Activated CD8-positive, alpha-beta memory T cell treated with anti-CD3 and anti-CD28 coated beads for 1 hour (primary cell): ENCODE measurements at places on chromosomes 7 and 10.

DNA sequence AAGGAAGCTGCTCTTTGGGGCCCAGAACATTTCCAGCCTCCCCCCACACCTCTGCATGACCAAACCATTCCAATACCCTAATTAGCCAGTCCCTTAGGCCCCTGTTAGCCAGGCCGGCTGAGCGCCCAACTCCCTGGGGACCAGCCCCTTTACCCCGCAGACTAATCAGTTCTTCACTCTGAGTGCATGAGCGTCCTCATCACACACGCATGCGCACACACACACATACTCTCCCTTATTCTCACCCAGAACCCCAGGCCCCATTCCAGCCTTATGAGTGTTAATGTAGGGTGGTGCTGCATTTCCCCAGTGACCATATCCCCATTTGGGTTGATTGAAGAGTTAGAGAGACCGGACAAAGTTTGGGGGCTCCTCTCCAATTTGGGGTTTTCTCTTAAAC lies 77.0 kb upstream of the SLF2 start:
- no peak for DNase-seq

DNA sequence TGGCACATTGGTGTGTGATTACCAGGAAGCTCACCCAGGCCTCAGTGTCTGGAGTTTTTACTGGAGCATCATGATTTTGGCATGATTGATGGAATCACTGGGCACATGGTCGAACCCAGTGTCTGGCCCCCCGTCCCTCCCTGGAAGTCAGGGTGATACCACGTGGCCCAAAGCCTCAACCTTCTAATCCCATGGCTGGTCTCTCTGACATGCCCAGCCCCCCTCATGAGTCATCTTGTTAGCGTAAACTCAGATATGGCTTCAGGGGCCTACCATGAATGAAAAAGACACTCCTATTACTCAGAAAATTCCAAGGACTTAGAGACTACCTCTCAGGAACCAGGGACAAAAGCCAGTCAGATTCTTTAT lies 109.3 kb downstream of the GRK5 start:
- no peak for DNase-seq

GRCh38 chr10:77357611-77358310 lies 279.8 kb downstream of the KCNMA1 start:
- no peak for DNase-seq

DNA sequence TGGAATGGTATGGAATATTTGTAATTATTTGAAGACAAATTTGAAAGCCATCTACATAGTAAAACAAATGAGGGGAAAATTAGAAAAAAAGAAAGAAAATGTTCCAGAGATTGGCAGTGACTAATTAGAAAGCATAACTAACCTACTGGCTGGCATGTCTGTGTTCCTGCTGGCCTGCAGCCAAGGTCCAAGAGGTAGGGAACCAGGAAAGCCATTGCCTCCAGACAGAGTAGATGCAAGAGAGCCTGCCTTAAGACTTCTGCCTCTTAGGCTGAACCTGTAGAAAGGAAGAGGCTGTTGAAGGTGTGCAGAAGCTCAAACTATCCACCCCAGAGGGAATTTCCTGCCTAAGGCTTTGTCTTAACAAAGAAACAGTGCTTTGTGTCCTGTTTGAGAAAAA lies 982.0 kb downstream of the SORCS1 start:
- DNase-seq: no peak

DNA sequence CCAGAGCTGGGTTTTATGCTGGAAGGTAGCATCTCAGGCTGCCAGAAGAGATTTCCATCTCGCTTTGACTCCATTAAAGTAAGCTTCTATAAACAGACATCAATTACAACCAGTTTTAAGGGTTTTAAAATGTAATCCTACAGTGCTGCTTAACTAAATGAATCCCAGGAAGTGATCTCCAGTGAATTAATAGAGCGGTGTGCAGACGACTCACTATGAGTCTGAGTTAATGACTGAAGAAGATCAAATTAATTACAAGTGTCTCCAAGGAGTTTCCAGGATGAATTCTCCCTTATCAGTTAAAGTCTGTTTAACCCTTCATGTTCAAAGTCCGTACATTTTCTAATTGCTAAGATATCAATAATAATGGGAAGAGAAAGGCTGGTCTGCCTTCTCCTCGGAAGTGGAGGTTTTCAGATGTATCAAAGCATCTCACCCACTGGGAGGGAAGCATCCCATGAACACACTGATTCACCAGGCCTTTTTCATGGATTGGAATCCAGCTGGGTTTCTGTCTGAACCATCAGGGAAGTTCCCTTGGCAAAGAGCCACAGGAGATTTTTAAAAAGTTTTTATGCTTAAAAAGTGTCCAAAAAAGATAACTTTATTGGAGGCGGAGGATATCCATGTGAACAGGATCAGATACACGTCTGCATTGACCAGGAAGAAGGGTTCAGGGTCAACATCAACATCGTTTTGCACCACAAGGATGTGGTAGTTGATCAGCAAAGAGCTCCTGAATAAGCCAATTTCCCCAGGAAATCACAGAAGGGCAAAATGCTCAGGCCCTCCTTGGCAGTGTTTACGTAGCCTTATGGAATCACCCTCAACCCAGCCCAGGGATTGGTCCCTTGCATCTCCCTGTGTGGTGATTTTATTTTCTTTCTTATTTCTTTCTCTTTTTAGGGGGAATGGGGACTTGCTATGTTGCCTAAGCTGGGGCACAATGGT lies 288.2 kb downstream of the POU6F2 start:
- no peak for DNase-seq

DNA sequence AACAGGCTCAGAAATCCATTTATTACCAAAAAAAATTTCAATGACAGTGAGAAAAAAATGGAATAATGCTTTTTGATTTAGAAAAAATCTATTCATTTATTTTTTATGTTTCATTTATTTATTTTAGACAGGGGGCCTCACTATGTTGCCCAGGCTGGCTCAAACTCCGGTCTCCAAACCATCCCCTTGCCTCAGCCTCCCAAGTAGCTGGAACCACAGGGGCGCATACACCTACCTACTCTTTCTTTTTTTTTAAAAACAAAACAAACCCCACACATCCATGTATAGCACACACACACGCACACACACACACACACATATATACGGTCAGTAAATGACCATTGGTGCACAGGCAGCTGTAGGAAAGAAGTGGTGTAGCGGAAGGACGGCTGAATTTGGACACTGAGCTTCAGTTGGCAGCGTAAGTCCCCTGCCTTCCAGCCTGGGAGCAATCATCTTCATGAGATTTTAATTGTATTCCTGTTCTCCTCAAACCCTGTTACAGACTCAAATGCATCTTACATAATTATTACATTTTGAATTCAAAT lies 28.8 kb downstream of the ARL4A start:
- DNase-seq: no peak

- DNase-seq: no peak
Observed at GRCh38 chr10:93597075-93597599, 3.9 kb downstream of the RBP4 start.

- no peak for DNase-seq
Observed at GRCh38 chr7:45717537-45718235, 143.5 kb downstream of the ADCY1 start.

- DNase-seq: no peak
Observed at GRCh38 chr10:119541459-119542356, 811 bp downstream of the RGS10 start.

- DNase-seq: no peak
Observed at GRCh38 chr10:105981679-105982078, 1182.8 kb downstream of the SORCS1 start.

DNA sequence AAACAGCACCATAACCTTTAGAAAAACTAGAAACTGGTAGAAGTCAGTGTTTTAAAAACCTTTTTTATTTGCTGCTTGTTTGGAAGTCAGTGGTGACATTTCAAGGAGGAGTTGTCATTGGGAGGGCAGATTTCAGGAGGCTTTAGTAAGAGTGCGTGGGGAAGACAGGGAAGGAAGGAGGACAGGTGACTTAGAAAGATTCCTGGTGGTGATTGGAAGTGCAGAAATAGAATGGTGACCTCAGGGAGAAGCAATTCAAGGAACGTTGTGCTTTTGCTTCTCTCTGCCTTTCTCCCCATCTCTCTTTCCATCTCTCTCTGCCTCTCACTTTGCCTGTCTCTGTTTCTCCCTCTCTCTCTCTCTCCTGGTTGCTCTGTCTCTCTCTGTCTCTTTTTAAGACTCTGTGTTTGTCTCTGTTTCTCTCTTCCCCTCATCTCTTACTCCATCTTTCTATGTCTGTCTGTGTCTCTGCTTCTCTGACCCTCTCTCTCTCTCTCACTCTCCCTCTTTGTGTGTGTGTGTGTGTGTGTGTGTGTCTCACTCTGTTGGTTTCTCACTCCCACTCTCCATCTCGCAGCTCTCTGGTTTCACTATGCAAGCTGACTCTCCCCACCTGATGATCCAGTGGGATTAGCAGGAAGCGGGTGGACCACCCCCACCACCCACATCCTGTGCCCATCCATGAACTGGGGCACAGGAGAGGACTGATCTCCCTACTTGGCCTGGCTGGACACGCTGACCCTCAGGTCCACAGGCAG lies 10.9 kb upstream of the PFKP start:
- DNase-seq: no peak

DNA sequence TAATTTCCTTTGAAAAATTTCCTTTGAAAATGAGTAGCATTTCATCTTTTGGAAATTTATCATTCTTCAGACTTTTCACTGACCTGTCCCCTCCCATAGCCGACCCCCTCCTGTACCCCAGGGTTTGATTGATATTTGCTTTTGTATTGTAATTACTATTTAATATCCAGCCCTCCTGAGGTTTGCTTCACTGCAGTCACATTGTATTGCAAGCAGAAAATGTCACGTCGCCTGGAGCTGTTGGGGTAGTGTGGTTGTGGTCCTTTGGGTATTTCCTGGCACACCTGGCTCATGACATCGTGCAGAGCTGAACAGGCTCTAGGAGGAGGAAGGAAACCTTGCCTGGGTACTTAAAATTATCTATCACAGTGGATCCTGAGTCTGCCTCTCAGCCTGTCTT lies 116.1 kb downstream of the INSYN2A start:
- DNase-seq: no peak

GRCh38 chr7:129423700-129424410 lies 10.4 kb upstream of the STRIP2 start:
- DNase-seq: no peak
